ENCODE measurements at places on chromosomes 1 and 21.

DNA sequence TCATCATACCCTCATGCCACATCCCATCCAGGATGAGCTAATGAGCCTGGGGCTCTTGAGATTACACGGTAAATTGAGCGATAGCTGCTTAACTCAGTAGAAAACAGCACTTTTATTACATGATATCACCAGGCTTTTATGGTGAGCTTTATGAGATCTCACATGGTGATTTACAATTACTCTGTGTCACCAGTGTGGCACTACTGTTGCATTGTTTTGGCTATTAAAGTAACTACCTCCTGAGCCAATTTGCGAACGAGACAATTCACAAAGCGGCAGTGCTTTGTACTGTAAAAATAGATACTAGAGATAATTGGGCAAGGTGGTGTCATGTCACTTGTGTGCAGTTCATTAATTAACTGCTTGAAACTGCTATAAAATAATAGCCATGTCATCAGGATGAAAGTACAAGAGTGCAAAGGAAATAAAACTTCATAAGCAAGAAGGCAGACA is 767.7 kb upstream of the ADGRL2 start:
- DNase-seq, result no peak

DNA sequence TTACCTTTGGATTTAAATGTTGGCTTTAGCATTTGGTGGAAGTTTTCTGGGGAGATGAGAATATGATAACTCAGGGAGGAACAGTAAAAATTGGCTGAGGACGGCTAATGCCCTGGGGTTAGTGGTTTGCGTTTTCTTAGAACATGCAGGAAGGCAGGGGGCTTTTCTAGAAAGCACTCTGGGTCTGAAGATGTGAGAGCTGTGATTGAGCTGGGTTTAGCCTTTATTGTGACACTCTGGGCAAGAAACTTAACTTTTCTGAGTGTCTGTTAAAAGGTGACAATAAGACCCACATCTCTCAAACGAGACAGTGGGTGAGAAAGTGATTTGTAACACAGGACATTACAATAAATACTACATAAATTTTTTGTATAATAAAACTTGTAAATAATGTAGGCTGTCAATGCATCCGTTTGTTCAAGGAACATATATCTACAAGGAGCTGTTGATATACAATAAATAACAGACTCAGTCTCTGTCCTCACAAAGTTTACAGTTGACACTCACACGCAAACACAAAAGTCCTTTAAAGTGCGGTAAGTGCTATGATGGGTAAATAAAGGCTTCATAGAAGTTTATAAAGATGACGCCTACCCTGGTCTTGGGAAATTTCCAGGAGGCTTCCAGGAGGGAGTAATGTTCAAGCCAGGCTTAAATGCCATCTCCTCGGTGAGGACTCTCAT is 49.5 kb upstream of the MRPS6 start:
- DNase-seq, result no peak

DNA sequence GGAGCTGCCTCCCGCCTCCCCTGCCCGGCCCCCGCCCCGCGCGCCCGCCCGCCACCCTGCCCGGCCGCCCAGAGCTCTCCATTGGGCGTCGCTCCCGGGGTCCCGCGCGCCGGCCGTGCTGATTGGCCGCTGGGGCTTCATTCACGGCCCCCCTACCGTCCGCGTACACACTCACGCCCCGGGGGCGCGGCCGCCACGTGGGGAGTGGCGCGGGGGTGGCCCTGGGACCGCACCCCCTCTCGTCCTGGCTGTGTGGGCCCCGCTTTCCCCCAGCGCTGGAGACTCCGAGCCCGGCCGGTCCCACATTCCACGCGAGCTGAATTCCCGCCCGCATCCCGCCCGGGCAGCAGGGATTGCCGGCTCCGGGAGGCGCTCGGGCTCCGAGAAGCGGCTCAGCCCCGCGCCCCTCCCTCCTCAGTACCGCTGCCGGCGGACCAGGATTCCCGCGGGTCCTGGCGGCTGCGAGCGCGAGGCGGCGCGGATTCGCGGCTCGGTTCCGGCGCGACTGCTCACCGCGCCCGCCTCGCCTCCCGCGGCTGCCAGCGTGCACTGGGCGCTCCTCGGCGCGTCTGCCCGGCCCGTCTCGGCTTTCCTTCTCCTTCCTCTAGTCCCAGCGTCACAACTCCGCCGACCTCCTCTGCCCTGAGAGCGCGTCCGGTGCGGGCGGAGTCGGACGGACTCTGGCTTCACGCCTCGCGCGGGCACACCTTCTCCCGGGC is 450 bp upstream of the POU3F1 start:
- DNase-seq, result no peak

DNA sequence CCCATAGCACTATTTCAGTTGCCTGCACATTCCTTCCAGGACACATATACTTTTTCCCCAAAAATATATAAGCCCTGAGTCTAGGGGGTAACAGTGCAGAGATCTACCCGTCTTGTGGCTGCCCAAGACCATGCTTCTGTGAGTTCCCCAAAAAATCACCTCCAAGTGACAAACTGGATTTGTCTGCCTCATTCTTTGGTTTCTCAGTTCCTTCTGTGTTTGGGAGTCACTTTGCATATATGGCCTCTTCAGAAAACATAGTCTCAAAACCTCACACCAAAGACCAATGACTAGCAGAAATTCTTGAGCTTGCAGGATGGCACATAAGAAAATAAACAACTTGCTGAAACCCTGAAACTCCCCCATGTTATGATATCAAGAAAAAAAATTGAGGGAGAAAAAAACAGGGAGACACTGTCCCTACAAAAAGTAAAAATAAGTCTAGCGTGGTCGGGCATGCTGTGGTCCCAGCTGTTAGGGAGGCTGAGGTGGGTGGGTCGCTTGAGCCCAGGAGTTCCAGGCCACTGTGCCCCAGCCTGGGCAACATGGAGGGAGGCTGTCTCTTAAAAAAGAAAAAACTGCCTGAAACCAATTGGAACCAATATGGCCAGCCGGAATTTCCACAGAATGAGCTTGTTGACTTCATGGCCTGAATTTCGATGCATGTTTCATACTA is 8.0 kb downstream of the JMJD4 start:
- DNase-seq, result no peak

DNA sequence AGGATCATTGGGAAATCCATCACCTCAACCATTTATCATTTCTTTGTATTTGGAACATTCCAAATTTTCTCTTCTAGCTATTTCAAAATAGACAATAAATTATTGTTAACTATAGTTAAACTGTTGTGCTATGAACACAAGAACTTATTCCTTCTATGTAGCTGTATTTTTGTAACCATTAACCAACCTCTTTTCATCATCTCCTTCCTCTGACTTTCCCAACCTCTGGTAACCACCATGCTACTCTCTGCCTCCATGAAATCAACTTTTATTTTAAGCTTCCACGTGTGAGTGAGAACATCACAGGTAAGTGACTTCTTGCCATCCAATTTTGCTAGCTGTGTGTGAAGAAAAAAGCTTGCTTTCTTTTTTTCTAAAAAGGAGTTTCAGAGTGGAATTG is 418 bp downstream of the IFI44L start:
- DNase-seq, result no peak

GRCh38 chr21:15084668-15085067 is 19.9 kb upstream of the NRIP1 start:
- DNase-seq, result no peak

DNA sequence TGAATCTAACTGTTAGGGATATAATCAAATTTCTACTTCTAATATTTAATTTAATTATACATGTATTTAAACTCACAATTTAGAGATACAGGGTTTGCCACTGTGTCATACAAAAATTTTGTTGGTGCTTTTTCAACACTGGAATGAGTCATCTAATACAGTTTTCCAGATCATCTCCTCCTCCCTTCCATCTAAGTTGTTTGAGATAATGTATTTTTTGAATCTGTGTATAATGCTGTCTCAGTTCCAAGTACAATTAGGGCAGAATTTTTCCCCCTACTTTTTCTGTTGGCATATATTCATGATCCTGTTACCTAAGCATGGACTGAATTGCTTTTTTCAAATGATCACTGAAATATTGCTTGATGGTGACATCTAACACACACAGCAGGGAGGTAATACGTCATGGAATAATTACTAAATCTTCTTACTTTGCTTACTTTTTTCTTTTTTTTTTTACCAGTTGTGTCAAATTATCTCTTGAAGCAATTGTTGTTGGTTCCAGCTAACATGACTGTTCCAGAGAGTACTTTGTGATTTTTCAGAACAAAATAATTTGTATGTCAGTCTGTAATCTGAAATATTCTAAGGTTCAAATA is 146.0 kb downstream of the MAGI3 start:
- DNase-seq, result no peak

All from NT2/D1 (cell line).